Left lobe of liver (tissue), 2 donors: ENCODE measurements at places on chromosomes 1 and 21. TPM values are rescaled to one million over a fixed set of nuclear protein-coding genes. Genes with fewer than 3 reads are reported as not detected.

EXTL1 gene
- not detected for total RNA-seq

SH3BGR gene
- 5.8 TPM for total RNA-seq

SLAMF8 gene
- total RNA-seq = 0.53 TPM

TSPAN2 gene
- total RNA-seq = 0.60 TPM

TSHB gene
- not detected for total RNA-seq

EXO1 gene
- 0.33 TPM for total RNA-seq

ZNF695 gene
- not detected for total RNA-seq

NKAIN1 gene
- total RNA-seq = not detected

IGSF3 gene
- 0.48 TPM for total RNA-seq

IFNAR1 gene
- total RNA-seq = 47.6 TPM

SEC16B gene
- 60.3 TPM for total RNA-seq

TAL1 gene
- total RNA-seq = 1.9 TPM

ADSS2 gene
- 9.3 TPM for total RNA-seq

UMODL1 gene
- 0.18 TPM for total RNA-seq

PANK4 gene
- total RNA-seq = 15.4 TPM

PTPN14 gene
- total RNA-seq = 3.2 TPM

SPAG17 gene
- not detected for total RNA-seq

CA6 gene
- total RNA-seq = not detected

LMOD1 gene
- 1.0 TPM for total RNA-seq

KCNJ15 gene
- total RNA-seq = 1.8 TPM

MRPL55 gene
- total RNA-seq = 38.0 TPM

GREM2 gene
- total RNA-seq = 20.1 TPM

COL16A1 gene
- total RNA-seq = 1.9 TPM

GRIK3 gene
- total RNA-seq = 0.03 TPM

NR1I3 gene
- 158 TPM for total RNA-seq

CLCA1 gene
- 0.10 TPM for total RNA-seq

SPATA21 gene
- total RNA-seq = not detected

LCE1B gene
- total RNA-seq = not detected

SLC2A5 gene
- 0.35 TPM for total RNA-seq
